ENCODE measurements at places on chromosomes 2 and 18.

GRCh38 chr2:212979046-212979612 is 172.3 kb downstream of the IKZF2 start:
- DNase-seq = no peak

DNA sequence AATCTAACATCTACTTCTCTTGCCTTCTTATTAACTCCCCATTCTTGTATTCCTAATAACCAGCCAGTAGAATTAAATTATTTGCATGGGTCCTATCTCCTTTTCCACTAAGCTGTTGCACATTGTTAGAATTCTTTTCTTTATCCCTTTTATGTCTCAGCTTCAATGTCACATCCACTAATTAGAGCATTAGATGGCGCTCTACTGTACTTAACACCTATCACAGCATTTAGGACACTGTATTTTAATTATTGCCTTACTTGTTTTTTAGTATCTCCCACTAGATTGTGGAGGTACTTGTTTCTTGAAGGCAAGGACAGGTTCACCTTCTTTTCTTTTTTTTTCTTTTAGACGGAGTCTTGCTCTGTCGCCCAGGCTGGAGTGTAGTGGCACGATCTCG is 3.8 kb downstream of the LIPT1 start:
- no peak for DNase-seq

DNA sequence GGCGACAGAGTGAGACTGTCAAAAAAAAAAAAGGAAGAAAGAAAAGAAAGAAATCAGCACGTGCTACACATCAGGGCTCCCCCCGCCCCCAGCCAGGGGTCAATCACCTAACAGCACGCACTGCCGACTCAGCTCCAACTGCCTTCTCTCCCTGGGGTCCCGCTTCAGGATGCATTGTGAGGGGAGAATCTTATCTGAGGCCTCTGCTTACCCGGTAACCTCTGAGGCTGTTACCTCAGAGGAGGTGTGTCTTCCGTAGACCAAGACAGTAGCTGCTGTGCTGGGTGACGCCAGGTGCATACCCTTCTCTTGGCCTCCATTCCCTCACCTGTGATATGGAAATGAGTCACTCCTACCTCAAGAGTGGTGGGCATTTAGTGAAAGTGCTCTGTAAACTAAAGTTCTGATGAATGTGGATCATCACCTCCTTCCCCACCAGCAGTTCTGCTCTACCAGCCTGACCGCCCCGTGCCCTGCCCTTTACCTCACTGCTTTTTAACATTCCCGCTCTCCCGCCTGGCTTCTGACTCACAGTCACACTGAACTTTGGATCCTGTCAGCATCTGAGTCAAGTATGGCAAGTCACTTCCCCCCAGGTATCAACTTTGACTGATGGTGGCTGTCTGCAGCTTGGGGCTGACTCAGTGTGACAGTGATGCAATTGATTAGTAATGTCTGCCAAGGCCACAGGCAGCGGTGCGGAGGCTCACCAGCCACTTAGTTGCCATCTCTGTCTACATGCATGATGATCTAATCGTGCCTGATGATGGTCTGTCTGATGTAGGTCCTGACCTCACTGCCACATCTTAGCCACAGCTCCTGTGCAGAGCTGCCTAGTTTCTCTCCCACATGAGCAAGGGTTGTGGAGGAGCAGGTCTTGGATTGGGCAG is 20.1 kb downstream of the ARID5A start:
- no peak for DNase-seq

DNA sequence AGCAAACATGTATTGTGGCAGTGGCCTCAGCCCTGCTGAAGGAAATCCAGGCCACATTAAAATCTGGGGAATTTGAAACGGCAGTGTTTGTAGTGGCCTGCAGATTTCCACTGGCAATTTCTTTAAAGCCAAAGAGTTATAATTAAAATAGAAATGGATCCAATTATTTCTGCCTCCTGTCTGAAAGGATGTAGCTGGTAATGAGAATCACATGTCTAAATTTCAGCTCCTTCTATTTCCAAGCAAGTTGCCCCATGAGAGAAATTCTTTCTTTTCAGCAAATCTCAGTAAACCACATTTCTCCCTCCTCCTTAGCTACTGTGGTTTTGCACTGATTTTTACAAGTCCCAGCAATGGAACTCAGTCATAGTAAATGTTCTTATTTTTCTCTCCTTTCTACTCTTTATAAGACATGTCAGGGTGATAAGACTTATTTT is 55.4 kb upstream of the ZNF396 start:
- DNase-seq = no peak

- no peak for DNase-seq
Measured at GRCh38 chr2:225428360-225428759, 28.9 kb downstream of the NYAP2 start.

DNA sequence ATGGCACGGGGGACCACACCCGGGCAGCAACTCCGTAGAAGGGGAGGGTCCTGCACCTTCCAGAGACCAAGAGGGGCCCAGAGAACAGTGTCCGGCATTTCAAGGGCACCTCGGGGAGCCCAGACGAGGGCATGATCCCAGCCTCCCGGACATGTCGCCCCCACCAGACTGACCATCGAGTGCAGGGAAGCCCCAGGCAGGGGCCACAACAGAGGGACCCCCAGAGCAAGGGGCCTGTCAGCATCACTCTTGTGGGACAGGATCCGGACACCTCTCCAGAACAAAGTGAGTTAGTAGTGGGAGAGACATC is 50.4 kb upstream of the CTDP1 start:
- DNase-seq = no peak

DNA sequence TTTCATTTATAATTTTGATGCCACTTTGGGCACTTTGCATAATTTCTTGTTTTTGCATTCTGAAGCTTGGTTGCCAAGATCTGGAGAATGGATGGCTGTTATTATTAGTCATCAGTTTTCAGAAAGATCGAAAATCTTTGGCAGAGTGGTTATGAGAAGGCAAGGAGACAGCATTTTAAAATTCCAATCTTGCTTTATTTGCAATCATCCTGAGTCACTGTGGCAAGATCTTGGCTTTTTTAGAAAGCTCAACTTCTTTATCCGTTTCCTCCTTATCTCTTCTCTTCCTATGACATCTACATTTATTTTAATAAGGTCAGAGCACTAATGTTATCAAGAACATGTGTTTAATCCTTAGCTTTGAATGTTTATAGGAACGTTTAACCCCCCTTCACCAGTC is 31.1 kb upstream of the EIF2AK3 start:
- no peak for DNase-seq

DNA sequence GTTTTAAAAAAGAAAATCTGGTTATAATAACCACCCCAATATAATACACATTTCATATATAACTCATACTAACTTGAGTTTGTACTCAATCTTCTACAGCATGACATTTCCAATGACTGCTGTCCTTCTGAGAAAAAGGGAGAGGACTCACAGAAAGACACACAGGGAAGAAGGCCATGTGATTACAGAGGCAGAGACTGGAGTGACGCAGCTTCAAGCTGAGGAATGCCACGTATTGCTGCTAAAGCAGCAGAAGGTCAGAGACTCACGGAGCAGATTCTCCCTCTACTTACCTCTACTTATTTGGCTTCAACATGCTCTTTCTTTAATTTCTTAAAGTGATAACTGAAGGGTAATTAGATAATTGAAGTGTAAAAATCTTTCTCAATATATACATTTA is 753.5 kb upstream of the PKDCC start:
- DNase-seq = no peak
